ENCODE measurements at places on chromosomes 16 and 17.

GRCh38 chr16:10895053-10895946 is 18.3 kb downstream of the CIITA start:
- no peak for DNase-seq

- DNase-seq: no peak
Observed at GRCh38 chr17:67620088-67620487, 97.6 kb upstream of the NOL11 start.

DNA sequence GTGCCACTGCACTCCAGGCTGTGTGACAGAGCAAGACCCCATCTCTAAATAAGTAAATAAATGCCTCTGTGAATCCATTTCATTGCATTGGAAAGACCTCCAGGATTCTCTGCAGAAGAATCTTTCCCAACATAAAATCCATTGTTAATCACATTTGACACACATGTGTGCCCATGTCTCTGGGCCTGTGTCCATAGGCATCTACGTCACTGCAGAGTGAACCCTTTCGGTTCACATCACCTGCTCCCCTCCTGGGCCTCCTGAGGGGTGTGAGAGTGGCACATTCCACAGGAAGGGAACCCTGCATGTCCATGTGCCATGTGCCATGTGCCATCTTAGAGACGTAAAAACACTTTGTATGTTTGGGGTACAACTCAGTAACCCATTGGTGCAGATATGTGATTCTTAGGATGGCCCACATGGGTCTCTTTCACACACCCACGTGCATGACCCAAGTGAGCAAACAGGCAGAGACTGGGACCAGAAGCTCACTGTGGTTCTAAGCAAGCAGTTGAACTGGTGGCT is 427.5 kb downstream of the MAF start:
- no peak for DNase-seq

DNA sequence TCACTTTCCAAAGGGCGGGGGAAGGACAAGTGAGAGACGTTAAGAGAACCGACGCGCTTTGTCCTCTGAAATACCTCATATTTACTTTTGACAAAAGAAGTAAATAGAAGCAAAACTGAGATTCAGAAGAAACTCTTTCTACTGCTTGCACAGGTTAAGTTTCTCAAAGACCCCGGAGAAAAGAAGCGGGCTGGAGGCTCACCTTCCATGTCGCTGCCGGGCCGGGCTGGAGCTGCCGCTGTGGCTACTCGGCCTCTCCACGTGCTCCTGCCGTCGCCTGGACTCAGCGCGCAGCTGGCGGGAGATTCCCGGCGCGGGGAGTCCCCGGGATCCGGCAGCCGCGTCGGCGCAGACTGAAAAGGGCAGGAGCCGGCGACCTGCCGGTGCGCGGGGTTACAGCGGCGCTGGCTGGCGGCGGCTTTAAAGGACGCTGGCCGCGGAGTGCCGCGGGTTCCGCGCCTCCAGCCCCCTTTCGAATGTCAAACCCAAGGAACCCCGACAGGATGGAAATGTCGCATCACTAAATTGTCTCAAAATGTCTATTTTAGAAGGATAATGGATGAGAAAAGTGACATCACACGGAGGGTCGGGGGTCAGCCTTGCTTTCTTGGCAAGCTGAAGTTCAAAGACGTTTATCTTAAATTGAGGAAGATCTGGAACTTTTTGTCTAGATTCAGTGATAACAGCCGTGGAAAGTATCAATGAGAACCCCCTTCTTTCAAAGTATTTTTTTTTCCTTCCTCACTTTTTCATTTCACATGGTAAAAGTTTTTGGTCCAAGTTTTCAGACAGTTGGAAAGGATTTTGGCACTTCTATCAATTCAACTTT is at the start of gene IKZF3:
Gene IKZF3 (minus strand): TSS at position 395 of the 829 bp plus-strand sequence. CDS start 186 bp downstream, at position 209.
- DNase-seq: peak; percentile 68

- DNase-seq: no peak
Observed at GRCh38 chr17:76873856-76874255, 5.7 kb downstream of the MGAT5B start.

- DNase-seq: no peak
Observed at GRCh38 chr16:391885-392335, 5.1 kb upstream of the NME4 start.

GRCh38 chr16:77789085-77790008 is 983 bp downstream of the VAT1L start:
- DNase-seq: no peak

DNA sequence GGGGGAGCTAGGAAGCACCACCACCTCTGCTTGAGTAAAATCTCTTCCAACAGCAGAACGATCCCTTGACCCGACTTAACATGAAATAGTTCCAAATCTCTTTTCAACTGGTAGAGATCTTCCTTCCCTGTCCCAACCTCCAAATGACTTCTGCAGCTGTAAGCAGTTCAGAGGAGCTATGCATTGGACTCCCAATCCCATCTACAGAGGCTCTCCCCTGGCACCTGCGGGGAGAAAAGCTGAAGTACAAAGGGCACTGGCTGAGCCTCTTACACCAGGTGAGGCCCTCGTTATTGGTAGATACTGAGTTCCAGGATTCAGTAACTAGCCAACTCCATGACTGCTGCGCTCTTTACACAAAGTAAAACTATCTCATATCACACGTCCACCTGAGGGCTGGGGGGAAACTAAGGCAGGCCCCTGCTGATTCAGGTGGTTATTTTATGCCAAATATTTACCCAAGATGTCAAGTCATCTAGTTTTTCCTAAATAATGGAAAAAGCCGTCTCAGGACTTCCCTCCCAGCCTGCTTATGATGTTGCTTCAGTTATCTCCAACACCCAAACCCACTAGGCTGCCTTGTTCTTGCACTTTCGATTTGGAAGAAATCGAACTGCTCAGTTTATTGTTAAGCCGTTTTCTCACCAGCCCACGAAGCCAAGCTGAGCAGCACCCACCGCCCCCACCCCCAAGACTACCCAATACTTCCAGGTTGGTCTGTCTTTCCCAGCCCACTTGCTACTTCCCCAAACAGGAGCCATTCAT is 3.2 kb downstream of the ACTG1 start:
- DNase-seq: no peak

GRCh38 chr17:18093616-18094408 is 6.1 kb downstream of the DRG2 start:
- DNase-seq: no peak

- DNase-seq: no peak
Observed at GRCh38 chr17:29607557-29608195, 14.7 kb downstream of the ANKRD13B start.

- DNase-seq: no peak
Observed at GRCh38 chr16:76386784-76387183, 109.6 kb downstream of the CNTNAP4 start.

- DNase-seq: no peak
Observed at GRCh38 chr16:66441586-66442375, 14.7 kb downstream of the BEAN1 start.

- no peak for DNase-seq
Observed at GRCh38 chr16:86732621-86733295, 154.4 kb downstream of the FOXL1 start.

GRCh38 chr17:48642059-48642842 is 16.1 kb upstream of the HOXB9 start:
- DNase-seq: no peak

DNA sequence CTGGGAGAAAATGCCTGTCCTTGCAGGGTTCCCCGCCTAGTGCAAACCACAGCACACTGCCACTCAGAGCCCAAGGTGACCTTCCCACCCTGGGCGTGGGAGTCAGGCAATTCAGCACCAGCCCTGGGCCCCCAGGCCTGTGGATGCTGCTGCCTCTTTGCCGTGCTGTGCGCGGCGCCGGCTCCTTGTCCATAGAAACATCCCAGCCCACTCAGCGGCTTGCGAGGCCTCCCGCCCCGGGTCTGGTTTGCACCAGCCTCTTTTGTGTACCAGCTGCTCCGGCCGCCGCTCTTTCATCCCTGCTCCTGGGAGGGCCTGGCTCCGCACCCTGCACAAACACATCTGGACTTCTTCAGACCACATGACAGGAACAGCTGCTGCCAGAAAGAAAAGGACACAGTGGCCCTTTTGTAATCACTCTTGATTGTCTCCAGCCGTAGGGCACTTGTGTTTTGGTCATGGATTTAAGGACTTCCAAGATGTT is 75.4 kb upstream of the SDK2 start:
- DNase-seq: no peak

GRCh38 chr16:785563-786535 is 2.3 kb downstream of the RPUSD1 start:
- DNase-seq: peak; percentile 72

DNA sequence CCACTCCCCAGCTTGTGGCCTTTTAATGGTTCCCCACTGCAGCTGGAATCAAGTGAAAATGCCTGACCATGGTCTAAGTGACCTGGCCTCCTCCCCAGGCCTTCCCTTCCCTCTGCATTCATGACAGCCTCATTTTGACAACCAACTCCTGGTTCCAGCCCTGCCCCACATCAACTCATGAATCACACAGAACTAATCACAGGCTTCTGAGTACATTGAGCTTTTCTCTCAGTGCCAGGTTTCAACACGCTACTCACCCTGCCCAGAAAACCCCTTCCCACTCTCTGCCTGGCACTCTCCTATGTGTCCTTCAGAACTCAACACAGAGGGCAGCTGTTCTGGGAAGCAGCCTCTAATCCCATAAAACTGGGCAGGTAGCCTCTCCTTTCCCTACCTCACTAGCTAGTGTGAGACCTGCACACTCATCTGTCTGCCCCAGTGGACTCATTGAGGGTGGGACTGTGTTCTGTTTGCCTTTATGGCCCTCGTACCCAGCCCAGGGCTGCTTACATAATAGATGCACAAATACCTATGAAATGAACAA is 313.6 kb downstream of the GRIN2A start:
- DNase-seq: no peak

DNA sequence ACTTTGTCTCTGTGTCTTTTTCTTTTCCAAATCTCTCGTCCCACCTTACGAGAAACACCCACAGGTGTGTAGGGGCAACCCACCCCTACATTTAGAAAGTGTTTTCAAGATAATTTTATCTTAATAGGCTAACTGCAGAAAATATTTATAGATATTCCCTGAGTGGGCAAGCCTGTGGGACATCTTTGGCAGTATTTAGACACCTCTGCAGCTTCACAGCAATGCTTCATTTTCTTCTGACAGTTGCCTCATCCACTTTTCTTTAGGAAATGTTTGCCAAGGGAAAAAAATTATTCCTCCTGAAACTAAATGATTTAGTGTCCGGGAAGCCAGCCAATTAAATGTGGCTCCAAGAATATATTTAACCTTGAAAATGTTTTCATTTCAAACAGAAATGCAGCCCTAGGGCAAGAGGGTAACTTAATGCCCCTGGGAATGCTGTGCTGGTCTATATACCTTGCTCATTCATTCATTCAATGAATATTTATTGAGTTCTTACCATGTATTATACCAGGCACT is 290.4 kb downstream of the ABCC12 start:
- DNase-seq: no peak

- no peak for DNase-seq
Observed at GRCh38 chr17:20063665-20064648, 54.8 kb downstream of the SPECC1 start.

DNA sequence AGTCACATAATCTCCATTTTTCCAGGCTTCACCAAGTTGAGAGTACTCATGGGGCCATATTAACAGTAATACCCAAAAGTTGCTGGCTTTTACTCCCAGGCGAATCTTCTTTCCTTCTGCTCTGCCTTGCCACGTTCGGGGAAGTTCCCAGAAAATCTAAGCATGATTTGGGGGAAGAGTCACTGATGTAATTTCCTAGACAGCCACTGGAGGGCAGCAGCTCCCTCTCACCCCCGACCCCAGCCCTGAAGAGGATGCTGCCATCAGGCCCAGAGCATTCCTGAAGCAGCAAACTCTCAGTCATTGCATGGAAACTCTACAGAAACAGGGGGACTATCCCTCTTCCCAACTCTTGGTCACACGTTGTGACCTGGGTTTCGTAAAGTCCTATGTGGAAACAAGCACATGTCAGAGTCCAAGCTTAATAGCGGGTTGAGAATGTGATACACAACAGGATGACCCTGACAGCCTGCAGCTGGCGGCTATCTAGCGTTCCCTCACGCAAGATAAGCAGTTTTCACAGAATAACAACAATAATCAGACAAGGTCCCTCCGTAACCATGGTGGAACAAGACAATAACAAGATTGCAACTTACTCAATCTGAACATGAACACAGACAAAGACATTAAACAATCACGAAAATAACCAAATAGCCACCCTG is 43.8 kb upstream of the DHX40 start:
- DNase-seq: peak; percentile 33

- DNase-seq: no peak
Observed at GRCh38 chr16:27298132-27298531, 15.6 kb upstream of the IL4R start.

DNA sequence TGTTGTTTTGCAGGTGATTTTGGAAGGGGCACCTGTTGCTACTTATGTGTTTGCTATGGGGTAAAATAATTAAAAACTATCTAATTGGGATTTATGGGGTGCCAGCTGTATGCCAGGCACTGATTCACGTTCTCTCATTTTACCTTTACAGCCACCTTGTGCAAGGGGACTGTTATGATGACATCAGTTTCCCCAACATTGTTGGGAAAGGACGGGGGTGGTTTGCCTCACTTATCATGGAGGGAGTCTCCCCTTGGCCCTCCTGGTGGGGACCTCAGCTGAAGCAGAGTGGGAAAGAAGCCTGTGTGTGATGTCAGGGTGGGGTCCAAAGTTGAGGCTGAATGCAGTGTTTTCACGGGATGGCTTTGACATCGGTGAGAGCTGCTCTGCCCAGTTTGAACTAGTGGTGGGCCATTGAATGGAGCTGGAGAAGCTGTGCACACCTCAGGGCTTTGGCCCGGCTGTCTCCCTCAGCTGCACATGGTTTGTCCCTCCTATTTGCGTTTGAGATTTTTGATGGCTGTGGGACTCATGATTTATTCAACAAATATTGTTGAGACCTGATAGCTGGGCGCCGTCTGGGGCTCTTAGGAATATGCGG is 36.1 kb downstream of the CMIP start:
- DNase-seq: no peak

GRCh38 chr16:9526791-9527190 is 435.3 kb downstream of the HAPSTR1 start:
- no peak for DNase-seq

DNA sequence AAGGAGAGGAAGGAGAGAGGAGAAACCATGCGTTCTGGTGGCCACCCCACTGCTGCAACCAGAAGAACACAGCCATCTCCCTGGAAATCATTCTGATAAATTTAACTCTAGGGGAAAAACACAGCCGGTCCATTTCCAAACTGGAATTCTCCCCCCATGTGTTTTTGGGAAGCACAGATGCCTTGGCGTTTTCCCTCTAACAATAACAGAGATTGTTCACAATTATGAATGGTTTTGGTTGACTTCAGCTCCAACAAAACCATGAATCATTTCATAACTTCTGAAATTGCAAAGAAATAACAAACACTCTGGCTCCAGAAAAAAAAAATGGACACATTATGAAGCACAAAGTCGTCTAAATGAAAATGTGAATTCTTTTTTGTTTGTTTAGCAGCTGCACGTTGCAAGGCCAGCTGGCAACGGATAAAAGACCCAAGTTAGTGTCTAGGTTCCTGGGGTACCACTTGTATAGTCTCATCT is 46.2 kb downstream of the GNAO1 start:
- DNase-seq: no peak

Measured in NCI-H1930 (cell line).